ENCODE measurements at places on chromosomes 11 and 22. TPM values are rescaled to one million over a fixed set of nuclear protein-coding genes. Genes with fewer than 3 reads are reported as not detected.

LDLRAD3 gene
- total RNA-seq: 23.9 TPM

SYCE3 gene
- total RNA-seq: 0.58 TPM

CALCB gene
- total RNA-seq: 1.9 TPM

MYO7A gene
- total RNA-seq: 4.4 TPM

NAGA gene
- 33.5 TPM for total RNA-seq

NOX4 gene
- 42.1 TPM for total RNA-seq

CBLIF gene
- total RNA-seq: 0.53 TPM

GPR83 gene
- 0.41 TPM for total RNA-seq

LDHAL6A gene
- total RNA-seq: 0.12 TPM

MYBPC3 gene
- total RNA-seq: 0.23 TPM
